Kidney capillary endothelial cell (primary cell): ENCODE measurements at places on chromosomes 1 and 21.

GRCh38 chr1:24201941-24202440 is 14.9 kb upstream of the IFNLR1 start:
- peak; percentile 81 for DNase-seq

- DNase-seq, result no peak
These were observed at the start of gene LENEP for GRCh38 chr1:154993572-154994268. Gene LENEP (plus strand): TSS chr1:154993586. CDS start chr1:154993608, 22 bp downstream.

DNA sequence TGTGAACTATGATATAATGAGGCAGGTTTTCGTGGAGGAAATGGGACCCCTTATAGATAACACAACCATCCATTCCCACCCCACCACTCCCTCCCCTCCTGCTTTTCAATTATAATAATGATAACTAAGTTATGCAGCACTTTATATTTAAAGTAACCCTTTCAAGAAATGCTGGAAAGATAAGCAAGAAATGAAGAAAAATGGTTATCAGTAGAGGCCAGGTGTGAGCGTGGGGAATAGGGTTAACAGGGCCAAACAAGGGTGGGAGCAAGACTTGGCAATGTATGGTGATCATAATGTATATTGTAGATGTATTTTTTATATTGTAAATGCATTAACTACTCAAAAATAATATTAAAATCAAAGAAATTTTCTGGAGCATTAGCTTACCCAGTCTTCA is 133.4 kb downstream of the PBX1 start:
- no peak for DNase-seq

- no peak for DNase-seq
These were observed 179.3 kb upstream of the HMGB4 start for GRCh38 chr1:33684396-33685179.
